HFFc6 (cell line): ENCODE measurements at places on chromosomes 13 and 19.

DNA sequence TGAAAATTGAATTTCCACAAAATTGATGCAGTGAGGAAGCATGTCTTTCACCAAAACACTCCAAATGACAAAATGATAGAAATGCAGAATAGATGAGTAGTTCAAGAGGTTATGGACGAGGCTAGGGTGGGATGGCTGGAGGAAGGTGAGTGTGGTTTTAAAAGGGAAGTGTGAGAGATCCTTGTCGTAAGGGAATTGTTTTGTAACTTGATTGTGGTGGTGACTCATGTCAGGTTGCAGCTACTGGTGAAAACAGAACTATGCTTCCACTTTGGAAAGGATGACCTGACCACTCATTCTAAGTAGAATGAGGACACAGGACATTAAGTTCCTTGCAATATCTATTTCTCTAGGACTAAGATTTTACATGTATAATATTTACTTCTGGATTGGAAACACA is 345.7 kb downstream of the MTUS2 start:
- peak; percentile 7 for DNase-seq

GRCh38 chr19:21149877-21150276 is 8.0 kb downstream of the ZNF431 start:
- no peak for DNase-seq

DNA sequence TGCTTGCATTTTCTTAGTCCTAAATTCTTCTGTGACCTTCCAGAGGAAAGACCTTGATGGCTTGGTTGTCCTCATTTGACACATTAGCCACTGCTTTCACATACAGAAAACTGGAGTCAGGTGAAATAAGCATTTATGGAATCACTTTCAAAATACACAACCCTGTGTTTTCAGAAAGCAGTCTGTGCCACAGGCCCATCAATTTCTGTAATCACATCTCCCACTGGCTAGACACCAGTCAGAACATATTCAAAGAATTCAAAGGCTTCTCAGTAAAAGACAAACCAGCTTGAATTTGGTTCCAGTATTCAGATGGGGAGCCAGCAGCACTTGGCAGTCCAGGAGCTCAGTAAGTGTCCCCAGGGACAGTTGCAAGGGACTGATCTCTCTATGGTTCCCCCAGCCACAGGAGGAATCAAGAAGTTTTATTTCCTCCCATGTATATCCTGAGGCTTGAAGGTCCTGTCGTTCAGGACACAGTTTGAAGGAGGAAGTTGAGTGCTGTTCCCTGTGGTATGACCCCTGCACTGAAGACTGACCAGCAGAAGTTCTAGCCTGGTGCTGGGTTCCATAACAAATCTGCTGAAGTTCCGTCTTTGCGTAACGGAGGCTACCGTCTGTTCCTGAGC is 214.3 kb downstream of the FOXO1 start:
- no peak for DNase-seq

- DNase-seq = no peak
These were observed 110.8 kb downstream of the SUCLA2 start for GRCh38 chr13:47890146-47890814.

- no peak for DNase-seq
These were observed 308.1 kb downstream of the LIG4 start for GRCh38 chr13:107907065-107907805.

DNA sequence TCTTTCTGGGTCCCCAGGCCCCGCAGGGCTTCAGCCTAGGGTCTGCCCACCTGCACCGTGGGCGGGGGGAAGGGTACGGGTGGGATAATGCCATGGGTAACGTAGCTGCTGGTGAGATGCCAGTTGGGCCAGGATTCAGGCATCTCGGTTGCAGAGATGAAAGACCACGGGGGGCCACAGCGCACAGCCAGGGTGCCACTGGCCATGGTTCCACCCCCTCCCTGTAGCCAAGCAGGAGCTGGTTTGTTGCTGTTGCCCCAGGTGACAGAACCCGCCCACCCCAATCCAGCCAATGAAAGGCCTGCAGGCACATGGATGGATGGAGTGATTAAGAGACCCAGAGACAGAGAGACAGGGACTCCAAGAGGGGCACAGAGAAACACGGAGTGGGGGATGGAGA is 1.0 kb upstream of the CGB7 start:
- DNase-seq = no peak
